Central memory CD4-positive, alpha-beta T cell (primary cell): ENCODE measurements at places on chromosomes 4 and X.
A peak's percentile ranks its signal among the peaks of the same experiment; 100 is the strongest.

- DNase-seq = no peak
These were observed 41.9 kb upstream of the PARM1 start for GRCh38 chr4:74891037-74891436.

DNA sequence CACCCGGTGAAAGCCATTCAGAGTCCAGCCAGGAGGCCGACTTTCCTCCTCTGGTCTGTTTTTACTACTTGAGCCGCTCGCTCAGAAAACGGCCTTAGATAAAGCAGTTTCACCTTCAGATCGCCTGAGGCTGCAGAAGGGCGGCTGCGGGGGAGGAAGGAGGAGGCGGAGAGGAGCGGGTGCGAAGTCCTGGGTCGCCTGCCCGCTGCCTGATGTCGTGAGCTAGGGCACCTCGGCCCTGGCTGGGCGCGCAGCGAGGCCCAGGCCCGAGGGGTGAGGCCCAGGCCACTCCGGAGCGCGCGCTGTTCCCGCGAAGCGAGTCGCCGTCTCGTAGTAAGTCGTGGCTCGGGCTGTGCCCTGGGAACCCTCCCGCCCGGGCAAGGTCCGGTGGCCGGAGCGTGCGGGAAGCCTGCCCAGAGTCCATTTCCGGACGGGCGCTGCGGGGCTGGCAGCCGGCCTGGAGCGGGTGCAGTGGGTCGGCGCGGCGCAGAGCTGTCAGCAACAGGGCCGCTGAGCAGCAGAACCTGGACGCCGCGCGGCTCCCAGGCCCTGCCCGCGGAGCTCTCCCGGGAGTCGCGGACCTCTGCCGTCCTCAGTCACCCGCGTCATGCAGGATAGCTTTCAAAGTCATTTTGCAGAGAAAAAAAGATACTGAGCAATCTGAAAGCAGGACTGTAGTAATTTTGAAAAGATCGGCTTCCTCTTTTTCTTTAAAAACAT lies 18.6 kb downstream of the TRIM2 start:
- peak; percentile 15 for DNase-seq

DNA sequence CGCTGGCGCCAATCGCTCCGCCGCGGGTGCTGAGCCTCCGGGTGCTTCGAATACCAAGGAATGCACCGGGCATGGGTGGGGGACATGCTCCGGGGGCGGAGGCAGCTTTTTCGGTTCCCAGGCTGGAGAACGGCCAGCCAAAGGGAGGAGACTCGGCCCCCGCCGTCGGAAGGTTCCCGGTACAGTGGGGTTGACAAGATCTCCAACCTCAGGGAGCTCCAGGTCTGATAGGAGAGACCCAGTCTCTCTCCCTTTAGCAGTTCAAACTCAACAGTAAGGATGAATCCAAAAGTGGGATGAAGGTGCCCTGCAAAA lies 29.1 kb upstream of the BCORL1 start:
- no peak for DNase-seq

- no peak for DNase-seq
These were observed 95.8 kb upstream of the IL13RA1 start for GRCh38 chrX:118631586-118631985.

GRCh38 chrX:47182106-47182700 lies 11.4 kb upstream of the UBA1 start:
- no peak for DNase-seq

- no peak for DNase-seq
These were observed 111.4 kb upstream of the KLHL13 start for GRCh38 chrX:118228041-118228440.

DNA sequence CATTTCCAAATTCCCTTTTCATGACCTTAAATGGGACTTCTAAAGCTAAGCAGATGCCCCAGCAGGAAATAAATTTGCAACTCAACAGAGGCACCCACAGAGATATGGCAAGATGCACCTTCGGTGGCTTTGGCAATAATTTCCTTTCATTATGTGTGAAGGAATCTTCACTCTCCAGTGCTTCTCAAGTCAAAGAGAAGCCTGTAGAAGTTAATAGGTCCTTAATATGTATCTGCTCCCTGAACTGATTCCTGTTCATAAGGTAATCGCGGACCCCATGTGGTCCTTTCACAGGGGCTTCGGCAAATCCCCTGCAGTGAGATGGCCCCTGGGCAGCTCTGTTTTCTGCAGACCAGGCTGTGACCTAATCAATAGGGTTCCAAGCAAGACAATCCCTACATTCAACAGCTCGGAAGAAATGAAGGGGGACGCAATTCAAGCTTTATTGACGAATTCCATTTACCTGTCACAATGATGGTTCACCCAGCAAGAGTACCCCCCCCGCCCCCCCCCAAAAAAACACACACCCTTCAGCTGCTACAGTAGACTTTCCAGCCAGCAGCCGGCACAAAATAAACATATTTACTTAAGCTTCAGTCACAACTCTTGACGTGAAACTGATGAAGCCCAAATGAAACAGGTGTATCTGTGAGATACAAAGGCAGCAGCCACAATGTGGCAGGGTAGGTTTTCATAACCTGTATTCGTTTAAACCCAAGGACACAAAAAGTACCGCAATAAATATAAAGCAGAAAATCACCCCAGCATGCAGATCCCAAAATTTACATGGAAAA lies 35.3 kb downstream of the FAT1 start:
- no peak for DNase-seq

DNA sequence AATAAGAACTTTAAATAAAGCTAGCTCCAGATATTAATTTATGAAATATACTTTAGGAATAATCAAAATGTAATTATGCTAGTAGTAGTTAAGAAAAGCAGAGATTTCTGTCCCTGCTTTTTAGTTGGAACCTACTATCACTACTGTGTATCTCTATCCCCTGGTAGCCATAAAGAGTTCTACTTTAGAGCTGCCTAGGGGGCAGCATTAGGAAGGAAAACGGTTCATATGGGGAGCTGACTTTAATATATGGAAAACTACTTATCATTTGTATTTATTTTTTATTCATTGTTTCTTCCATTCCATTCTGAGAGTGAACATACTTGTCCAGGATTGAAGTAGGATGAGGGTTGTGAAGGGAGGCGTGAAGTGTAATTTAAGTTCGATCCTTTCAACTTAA lies 40.9 kb downstream of the CPEB2 start:
- DNase-seq = no peak

DNA sequence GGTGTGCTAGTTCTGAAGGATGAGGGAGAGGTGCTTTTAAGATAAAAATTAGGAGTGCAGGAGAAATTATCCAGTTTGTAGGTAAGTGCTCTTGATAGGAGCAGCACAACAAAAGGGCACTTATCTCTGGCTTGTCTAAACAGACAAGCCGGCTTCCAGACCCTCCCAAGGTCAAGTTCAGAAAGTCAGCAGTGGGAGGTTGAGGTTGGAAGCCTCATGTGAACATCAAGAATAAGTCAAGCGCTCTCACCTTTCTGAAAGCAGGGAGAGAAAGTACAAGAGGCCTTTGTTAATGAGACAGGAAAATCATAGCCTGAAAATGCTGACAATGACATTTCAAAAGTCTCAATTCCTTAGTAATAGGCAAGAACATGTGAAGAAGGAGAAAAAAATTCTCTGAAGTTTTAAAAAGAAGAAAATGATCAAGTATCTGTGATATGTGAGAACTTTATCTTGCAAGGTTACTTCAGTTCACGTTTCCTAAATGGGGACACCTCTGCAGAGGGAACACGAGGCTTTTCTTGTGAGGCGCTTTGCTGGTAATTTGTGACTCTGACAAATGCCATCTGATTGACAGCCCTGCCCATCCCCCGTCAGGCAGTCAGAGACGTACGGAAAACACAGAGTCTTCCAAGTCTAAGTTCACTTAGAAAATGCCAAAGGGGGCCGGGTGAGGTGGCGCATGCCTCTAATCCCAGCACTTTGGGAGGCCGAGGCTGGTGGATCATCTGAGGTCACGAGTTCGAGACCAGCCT lies 62.2 kb downstream of the TIGD2 start:
- DNase-seq = no peak

GRCh38 chrX:25277574-25277973 lies 261.8 kb upstream of the ARX start:
- DNase-seq = no peak

DNA sequence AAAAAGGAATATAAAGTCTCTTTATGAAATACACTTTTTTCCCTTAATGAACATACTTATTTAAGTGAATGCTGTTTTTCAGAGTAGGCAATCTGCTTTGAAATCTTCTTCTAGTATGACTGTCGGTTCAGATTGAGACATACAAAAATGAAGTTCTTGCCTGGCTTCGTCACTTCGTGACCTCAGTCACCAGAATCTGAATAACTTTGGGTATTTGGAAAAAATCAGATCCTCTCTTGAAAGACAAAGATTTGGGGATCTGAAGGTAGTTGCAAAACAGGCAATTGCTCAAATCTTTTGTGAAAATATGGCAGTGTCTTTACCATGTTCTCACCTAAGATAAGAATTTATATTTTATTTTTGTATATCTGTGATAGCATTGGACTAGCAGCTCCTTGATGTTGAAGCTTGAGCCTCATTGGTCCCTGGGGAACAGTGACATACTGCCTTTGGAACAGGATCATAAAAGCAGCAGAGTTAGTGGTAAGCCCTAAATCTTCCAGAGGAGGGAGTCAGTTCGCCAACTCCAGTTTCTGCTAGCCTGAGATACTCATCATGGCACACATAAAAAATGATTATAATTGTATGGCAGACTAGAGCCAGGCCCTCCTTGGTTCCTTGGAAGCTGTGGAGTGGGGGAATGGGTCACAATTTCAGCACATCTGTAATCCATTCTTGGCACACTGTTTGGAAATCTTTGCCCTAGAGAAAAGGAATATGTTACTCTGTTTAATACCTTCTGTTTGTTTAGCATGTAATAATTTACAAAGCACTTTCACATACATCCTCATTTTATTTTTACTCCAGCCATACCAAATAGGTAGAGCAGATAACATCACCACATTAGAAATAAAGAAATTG lies 5.0 kb downstream of the ARFIP1 start:
- DNase-seq = no peak

DNA sequence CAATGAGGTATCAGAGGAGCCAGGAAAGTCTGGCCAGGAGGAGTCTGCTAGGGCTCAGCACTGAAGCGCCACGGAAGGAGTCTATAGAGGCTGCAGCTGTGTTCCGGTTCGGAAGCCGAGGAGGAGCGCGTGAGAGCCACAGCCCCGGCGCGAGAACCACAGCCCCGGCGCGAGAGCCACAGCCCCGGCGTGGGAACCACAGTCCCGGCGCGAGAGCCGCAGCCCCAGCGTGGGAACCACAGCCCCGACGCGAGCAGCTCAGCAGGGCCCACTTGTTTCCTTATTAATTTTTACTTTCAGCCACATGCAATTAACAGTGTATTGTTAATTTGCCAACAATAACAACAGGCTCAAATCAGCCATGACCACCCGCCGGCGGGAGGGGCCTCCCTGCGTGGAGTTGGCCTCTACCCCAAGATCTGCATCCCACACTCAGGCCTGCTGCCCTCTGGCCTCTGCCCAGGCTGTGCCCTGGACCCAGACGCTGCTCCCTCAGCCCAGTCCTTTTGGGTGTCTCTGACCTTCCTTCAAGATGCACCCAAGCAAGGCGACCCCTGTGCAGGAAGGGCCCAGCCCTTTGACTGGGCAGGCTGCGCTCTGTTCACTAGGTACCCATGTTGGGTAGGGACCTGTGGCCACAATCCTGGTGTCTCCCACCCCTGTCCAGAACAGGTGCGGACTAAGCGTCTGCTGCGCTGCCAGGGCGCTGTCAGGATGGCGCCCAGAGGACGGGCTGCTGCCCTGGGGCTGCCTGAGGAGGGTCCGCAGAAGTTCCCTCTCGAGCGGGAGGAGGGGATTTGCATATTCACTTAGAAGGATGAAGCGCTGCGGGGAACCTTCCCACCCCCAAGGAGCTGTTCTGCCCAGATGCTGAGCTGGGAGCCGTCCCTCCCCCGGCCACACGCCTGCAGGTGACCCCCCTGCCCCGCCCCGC lies 113.8 kb downstream of the ADRA2C start:
- peak; percentile 4 for DNase-seq

DNA sequence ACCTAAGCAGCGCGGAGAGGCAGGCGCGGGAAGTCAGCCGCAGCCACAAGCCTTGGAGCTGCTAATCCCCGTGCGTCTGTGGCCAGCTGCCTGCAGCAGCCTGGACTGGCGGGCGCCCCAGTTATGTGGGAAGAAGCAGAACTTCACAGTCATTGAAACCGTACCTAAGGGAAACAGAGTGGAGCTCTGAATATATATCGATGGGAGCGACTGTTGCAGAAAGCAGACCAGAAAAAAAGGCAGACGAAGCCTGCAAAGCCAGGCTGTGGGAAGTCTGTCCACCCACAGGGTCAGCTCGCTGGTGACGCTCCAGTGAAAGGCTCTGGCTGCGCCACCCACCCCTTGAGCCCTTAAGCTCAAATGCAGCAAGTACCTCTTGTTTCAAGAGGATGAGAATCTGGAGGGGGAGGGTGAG lies 24.7 kb downstream of the KCNE5 start:
- no peak for DNase-seq

DNA sequence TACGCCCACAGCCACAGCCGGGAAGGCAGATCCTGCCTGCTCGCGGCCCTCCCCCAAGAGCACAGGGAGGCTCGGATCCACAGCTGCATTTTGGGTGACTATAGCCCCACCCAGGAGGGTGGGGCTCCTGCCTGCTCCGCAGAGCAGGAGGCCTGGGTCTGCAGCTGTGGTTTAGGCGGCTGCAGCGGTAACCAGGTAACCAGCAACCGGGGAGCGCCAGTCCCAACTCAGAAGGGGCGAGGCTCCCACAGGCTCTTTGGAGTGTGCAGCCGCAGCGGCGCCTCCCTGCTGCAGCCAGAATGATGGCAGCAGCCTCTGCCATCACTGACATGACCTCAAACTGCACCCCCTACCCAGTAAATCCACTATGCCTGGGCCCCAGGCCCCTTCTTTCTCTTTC lies 148.0 kb upstream of the F9 start:
- DNase-seq = no peak

DNA sequence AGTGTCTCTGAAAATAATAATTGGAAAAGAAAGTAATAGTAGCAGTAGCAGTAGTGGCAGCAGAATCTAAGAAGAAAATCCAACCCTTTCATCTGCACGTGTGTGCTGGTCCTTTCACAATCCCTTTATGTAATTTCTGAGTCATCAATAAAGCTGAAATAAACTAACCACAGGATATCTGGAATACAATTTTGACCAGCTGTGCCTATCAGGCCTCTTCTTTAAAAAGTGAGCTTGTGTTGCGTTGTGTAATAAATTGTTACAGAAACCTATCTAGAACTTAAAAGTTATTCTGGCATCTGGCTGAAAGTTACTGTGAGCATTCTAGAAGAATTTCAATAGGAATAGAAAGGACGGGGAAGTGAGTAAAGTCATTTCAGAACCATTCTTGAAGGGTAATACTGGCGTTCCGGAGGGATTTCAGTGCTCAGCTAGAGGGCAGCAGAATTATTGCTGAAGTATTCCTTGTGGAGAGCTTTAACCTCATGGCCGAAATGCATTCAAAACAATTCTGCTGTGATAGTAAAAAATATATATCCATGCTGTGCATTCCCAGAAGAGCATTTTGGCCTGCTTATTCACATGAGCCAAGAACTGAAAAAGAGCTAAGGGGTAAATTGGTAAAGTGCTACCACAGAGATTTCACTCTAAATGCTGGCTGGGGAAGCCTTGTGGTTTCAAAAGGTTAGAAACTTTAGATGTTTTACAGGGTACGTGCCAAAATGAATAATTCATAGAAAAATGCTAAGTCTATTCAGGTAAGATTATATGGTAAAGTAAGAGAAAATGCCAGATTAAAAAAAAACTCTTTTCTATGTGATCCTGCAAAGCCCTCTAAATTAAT lies 260.6 kb downstream of the NKX6-1 start:
- DNase-seq = no peak

- no peak for DNase-seq
These were observed 253.2 kb downstream of the SPRY1 start for GRCh38 chr4:123649645-123650391.
